ENCODE measurements at places on chromosomes 1 and 21. TPM values are rescaled to one million over a fixed set of nuclear protein-coding genes. Genes with fewer than 3 reads are reported as not detected.

GRCh38 chr1:94258873-94259331 lies 21.5 kb upstream of the ARHGAP29 start:
- peak overlapping the region; percentile 77 for H3K27ac ChIP-seq
- H3K4me3 ChIP-seq: no peak overlapping the region
- peaks cover 28% of the 10 kb centered on the region for H3K4me1 ChIP-seq

GRCh38 chr1:208084220-208084619 lies 160.0 kb downstream of the PLXNA2 start:
- peaks cover 4% of the 10 kb centered on the region for H3K4me1 ChIP-seq
- no peak overlapping the region for H3K4me3 ChIP-seq
- peaks cover 3% of the 10 kb centered on the region for H3K36me3 ChIP-seq

GRCh38 chr1:156727492-156727891 lies 777 bp upstream of the METTL25B start:
- H3K36me3 ChIP-seq: peaks cover 14% of the 10 kb centered on the region
- peak overlapping the region; percentile 100 for H3K4me3 ChIP-seq
- H3K27ac ChIP-seq: peak overlapping the region; percentile 98

DNA sequence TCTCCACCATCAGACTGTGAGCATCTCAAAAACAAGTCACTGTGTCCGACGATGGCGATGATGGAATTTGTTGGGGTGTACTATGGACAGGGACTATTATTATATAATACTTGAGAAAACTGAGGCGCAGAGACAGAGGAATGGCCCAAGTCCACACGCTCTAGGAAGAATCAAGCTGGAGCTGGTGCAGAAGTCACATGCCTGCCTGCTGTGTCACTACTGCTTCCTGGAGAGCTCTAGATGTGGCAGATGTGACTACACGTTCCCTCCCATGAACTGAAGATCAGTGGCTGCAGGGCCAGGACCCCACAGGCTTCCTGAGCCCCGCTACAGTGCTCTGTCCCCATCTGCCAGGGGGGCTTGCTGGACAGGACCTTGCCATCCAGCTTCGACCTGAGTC lies 56.9 kb downstream of the TRABD2B start:
- no peak overlapping the region for H3K4me3 ChIP-seq
- H3K27ac ChIP-seq: no peak overlapping the region
- no peaks in the 10 kb centered on the region for H3K4me1 ChIP-seq
- H3K27me3 ChIP-seq: peaks cover 2% of the 10 kb centered on the region
- no peak for DNase-seq

- no peak overlapping the region for H3K4me3 ChIP-seq
- DNase-seq: no peak
- H3K27me3 ChIP-seq: no peaks in the 10 kb centered on the region
- no peaks in the 10 kb centered on the region for H3K36me3 ChIP-seq
Measured at GRCh38 chr1:223611936-223612335, 53.6 kb downstream of the CAPN8 start.

DNA sequence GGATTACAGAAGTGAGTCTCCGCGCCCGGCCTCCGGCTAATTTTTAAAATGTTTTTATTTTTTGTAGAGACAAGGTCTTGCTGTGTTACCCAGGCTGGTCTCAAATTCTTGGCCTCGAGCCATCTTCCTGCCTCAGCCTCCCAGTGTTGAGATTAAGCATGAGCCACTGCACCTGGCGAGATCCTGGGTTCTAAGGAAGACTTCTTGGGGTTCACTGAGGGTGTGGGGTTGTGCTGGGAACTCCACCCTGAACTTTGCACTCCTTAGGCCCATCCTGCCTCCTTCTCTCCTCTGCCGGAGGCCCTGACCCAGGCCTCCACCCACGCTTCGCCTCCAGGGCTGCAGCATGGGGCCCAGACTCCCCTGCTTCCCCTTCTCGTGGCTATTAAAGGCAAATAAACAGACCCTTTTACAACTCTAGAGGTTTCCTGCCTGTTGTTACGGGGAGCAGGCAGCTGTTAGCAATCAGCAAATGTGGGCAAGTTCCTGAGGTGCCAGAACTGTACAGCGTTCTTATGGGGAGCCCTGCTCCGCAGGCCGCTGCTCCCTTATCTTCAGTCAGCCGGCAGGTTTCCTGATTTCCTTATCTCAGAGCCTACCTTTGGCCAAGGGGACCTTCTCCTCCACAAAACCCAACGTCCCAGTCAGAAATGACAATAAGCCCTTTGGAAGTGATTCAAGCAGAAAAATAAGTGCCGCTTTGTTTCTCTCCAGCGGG lies 41.0 kb upstream of the LIN9 start:
- H3K4me3 ChIP-seq: no peak overlapping the region
- no peaks in the 10 kb centered on the region for H3K36me3 ChIP-seq
- no peak for DNase-seq
- no peak overlapping the region for H3K27ac ChIP-seq

DNA sequence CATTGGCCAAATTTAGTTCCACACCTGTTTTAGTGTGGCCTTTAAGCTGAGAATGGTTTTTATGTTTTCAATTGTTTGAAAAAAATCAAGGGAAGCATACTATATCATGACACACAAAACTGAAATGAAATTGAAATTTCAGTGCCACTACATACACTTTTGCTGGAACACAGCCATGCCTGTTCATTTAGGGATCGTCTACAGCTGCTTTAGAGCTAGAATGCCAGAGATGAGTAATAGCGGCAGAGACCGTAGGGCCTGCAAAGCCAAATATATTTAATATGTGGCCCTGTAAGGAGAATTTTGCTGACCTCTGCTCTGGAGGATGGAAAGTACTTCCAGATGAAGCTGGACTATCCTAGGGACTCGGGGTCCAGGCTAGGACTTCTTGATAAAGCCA lies 62.5 kb upstream of the LYST start:
- no peaks in the 10 kb centered on the region for H3K4me1 ChIP-seq
- no peaks in the 10 kb centered on the region for H3K36me3 ChIP-seq

DNA sequence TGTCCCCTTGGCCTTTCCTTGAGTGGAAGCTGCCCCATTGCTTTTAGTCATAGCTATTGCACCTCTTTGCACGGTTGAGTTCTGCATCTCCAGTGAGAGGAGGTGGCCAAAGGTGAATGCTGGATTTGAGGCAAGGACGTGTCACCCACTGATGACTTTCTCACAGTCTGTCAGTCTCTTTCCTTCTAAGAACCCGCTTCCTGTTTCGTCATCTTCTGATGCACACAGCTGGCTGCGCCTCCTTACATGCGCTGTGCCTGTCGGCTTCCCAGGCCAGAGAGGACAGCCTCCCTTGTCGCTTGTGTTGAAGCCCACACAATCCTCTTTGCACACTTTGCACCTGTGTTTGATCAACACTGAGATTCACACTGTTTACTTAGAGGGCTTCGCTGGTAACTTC lies 41.8 kb upstream of the PWP2 start:
- H3K4me1 ChIP-seq: no peaks in the 10 kb centered on the region
- H3K27ac ChIP-seq: no peak overlapping the region
- no peaks in the 10 kb centered on the region for H3K27me3 ChIP-seq
- H3K36me3 ChIP-seq: peaks cover 17% of the 10 kb centered on the region
- peak; percentile 9 for DNase-seq
- H3K4me3 ChIP-seq: no peak overlapping the region

DNA sequence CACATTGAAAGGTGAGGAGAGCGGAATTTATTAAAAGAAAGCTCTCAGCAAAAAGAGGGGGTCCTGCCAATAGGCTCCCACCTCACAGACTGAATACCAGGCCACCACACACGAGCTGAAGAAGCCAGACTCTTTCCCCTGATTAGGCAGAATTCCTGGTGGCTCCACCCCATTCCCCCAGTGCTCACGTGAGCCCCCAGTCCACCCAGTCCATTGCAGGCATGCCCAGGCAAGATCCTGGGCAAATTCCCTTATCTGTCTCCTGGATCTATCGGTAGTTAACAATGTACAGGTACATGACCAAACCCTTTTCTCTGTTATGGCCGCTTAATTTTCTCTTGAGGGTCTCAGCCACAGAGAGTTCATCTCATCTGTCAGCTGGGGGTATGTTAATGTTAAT lies 54.6 kb upstream of the BTG3 start:
- DNase-seq: no peak
- H3K27ac ChIP-seq: no peak overlapping the region
- no peaks in the 10 kb centered on the region for H3K36me3 ChIP-seq
- H3K4me3 ChIP-seq: no peak overlapping the region
- H3K27me3 ChIP-seq: no peaks in the 10 kb centered on the region
- H3K4me1 ChIP-seq: no peaks in the 10 kb centered on the region

DNA sequence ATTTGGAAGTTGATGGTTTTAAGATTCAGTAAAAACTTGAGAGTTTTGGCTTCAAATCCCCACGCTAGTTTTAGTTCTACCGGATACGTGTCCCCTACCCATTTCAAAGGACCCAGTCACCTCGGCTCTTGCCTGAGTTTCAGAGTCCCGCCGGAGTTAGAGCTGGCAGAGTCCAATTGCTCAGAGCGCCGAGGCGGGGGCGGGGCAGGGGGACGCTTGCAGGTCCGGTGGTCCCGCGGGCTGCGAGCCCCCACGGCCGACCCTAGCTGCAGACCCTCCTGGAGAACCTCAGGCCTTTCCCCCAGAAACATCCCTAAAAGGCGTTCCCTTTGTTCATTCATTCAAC lies 765 bp upstream of the VPS45 start:
- peaks cover 16% of the 10 kb centered on the region for H3K4me1 ChIP-seq
- peaks cover 4% of the 10 kb centered on the region for H3K36me3 ChIP-seq
- H3K27me3 ChIP-seq: no peaks in the 10 kb centered on the region

- peaks cover 12% of the 10 kb centered on the region for H3K4me1 ChIP-seq
- no peak overlapping the region for H3K27ac ChIP-seq
- no peak for DNase-seq
- no peaks in the 10 kb centered on the region for H3K27me3 ChIP-seq
Measured at GRCh38 chr1:202072211-202072765, 50.4 kb upstream of the GPR37L1 start.

- H3K27me3 ChIP-seq: no peaks in the 10 kb centered on the region
- no peak for DNase-seq
- H3K27ac ChIP-seq: no peak overlapping the region
- H3K36me3 ChIP-seq: no peaks in the 10 kb centered on the region
Measured at GRCh38 chr1:61782771-61783170, 40.5 kb downstream of the PATJ start.

MARK1 gene
- total RNA-seq: 10.8 TPM

UBIAD1 gene
- 15.4 TPM for total RNA-seq

GSTM5 gene
- total RNA-seq: not detected

ZYG11A gene
- 0.30 TPM for total RNA-seq

Data from astrocyte (in vitro differentiated cells and primary cell).